ENCODE measurements at places on chromosomes 3 and 15. TPM values are rescaled to one million over a fixed set of nuclear protein-coding genes. Genes with fewer than 3 reads are reported as not detected.

CD80 gene
- total RNA-seq = not detected

SYNPR gene
- not detected for total RNA-seq

VPS39 gene
- 57.6 TPM for total RNA-seq

PCSK6 gene
- 26.3 TPM for total RNA-seq

SLC6A1 gene
- not detected for total RNA-seq

Data from PC-9 (cell line).